ENCODE measurements at places on chromosomes 13 and 19.

- no peak for DNase-seq
Observed at GRCh38 chr19:57363688-57364181, 384 bp downstream of the TRAPPC2B start.

GRCh38 chr19:9968820-9969687 lies 32.7 kb upstream of the OLFM2 start:
- no peak for DNase-seq

DNA sequence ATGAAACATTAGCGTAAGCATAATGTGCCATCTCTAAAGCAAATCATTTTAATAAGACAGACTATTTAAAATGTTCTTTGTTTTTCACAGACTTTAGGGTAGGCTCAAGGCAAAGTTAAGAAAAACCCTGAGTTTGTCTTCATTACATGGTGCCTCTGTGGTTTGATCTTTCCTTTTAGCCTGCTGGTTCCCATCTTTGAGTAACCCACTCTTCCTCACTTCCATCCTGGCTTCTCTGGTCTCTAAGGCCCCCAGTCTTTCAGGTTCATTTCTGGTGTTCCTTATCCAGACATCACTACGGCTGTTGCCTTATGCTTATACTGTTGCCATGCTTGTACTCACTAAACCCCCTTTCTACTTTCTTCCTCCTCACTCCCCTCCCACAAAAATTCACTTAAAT lies 38.4 kb downstream of the DACH1 start:
- no peak for DNase-seq

GRCh38 chr13:50334944-50335343 lies 319.7 kb downstream of the KCNRG start:
- DNase-seq, result no peak

GRCh38 chr19:1097810-1098176 lies 2.6 kb upstream of the POLR2E start:
- DNase-seq, result no peak

DNA sequence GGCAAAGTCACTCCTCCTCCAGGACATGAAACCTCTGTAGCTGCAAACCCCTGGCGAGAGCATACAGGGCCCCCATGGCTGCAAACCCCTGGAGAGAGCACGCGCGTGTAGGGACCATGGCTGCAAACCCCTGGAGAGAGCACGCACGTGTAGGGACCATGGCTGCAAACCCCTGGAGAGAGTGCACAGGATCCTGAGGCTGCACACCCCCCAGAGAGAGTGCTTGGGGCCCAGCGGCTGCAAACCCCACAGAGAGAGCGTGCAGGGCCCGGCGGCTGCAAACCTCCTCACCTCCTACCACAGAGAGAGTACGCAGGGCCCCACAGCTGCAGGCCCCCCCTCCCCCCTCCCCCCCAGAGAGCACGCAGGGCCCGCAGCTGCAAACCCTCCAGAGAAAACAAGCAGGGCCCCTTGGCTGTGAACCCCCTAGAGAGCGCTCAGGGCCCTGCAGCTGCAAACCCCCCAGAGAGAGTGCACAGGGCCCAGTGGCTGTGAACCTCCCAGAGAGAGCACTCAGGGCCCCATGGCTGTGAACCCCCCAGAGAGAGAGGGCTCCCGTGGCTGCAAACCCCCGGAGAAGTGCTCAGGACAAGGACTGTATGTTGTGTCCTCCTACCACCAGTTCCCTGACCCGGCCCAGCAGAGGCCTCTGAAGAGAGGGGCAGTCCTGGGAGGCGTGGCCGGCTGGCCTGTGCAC lies 7.3 kb downstream of the ADPRHL1 start:
- no peak for DNase-seq

DNA sequence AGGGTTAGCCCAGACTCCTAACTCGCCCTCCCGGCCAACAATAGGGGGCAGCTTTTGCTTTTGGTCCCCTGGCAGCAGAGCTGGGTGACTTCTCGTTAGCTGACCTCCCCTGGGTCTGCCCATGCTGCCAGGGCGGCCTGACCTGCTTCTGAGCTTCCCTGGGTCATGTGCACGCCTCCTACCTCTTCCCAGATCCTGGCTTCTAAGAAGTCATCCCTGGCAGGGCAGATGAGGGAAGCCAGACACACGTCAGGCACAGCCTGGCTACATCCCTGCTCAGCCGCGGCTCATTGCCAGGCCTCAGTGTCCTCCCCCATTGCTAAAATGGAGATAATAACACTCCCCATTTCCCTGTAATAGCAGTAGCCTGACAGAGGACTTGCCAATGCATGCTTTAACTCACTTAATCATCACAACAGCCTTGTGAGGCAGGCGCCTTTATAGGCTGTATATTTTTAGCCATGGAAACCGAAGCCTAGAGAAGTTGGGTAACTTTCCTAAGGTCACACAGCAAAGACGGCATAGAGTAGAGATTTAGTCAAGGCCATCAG lies 2.1 kb downstream of the KCNK6 start:
- DNase-seq, result no peak

GRCh38 chr13:48315969-48316650 lies 12.6 kb downstream of the RB1 start:
- DNase-seq, result no peak

- no peak for DNase-seq
Observed at GRCh38 chr13:26660185-26660584, 100.4 kb downstream of the GPR12 start.

DNA sequence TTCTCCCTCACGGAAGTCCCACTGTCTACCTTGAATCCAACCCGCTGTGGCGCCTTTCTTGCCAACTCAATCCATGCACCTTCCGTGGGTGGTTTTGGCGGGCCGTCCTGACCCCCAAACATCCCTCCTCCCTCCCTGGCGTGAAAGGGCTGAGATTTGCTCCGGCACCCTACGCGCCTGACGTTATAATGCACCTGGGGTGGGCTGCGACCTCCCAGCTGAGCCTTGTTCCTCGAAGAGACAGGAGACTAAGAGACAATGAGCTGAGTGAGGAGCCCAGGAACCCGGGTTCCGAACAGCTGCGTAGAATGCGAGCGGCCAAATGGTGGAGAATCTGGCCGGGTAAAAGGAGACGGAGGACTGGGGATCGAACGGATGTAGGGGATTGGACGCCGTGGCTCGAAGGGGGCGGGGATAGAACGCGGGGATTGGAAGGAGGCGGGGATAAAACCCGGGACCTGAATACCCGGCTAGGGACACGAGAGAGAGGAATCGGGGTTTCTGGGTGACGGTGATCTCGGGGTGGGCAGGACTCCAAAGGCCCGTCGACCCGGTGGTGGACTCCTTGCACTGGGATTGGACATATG lies at the start of gene CPT1C:
Gene CPT1C, plus strand, starts transcription at position 461 of the 587 bp plus-strand sequence. CDS start 1,137 bp downstream, outside the sequence.
- no peak for DNase-seq

DNA sequence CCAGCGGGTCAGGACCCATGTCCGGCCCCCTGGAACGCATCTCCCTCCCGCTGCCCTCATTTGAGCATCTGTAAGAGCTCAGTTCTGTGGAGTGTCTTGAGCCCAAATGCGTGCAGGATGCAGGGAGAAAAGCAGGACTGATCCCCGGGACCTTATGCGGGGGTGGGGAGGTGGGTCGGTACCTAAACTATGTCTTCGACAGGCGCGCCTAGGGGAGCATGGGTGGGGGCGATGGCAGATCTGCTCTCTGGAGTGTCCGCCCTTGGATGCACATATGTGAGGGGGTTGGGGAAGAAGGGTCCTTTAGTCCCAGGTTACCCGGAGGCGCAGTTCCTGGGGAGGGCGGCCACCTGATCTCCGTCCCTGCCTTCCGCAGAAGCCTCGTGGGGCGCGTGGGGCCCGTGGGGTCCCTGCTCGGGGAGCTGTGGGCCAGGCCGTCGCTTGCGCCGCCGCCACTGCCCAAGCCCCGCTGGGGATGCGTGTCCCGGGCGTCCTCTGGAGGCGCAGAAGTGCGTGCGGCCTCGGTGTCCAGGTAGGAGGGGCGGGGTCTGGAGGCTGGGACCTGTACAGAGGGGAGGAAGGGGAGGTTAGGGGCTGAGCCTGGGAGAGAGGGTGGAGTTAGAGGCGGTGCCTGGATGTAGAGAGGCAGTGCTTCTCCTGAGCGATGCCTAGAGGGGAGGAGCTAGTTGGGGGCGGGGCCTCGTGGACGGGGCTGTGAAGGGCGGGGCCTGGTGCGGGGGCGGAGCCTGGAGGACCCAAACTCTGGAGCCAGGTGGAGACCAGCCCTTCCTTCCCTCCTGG lies 2.9 kb downstream of the CILP2 start:
- DNase-seq, result no peak

DNA sequence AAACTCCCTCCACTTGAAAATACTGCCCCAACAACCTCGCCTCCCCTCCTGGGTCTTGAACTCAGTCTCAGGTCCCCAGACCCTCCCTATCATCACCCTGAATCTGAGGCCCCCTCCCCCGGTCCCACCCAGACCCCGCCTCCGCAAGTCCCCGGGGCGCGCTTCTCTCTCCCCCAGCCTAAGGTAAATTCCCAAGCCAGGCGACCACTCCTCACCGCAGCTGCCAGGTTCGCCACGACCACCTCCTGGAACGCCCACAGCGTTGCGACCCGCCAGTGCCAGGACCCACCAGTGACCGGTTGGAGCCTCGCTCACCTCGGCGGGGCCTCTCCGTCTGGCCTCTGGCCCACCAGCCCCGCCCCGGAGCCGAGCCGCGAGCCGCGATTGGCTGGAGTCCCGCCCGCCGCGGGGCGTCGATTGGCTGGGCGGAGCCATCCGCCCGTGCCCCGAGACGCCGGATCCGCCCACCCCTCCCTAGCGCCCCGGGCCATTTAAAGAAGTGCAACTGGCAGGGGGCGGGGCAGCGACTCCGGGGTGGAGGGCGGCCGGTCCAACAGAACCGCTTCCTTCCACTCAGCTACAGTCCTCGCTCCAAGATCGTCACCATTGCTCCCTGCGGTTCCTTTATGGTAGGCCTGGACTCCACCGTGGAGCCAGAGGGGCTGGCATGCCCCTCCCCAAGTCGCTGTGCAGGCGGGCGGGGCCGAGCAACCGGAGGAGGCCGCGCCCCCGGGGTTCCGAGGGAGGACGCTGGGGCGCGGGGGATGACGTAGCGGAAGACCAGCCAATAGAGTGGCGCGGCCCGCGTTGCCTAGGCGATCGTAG lies at the start of gene SERTAD3:
Gene SERTAD3, minus strand, starts transcription at position 336 of the 825 bp plus-strand sequence. CDS start 2,255 bp downstream, outside the sequence.
- no peak for DNase-seq

- no peak for DNase-seq
Observed at GRCh38 chr13:97434397-97435201, 630 bp downstream of the RAP2A start.

DNA sequence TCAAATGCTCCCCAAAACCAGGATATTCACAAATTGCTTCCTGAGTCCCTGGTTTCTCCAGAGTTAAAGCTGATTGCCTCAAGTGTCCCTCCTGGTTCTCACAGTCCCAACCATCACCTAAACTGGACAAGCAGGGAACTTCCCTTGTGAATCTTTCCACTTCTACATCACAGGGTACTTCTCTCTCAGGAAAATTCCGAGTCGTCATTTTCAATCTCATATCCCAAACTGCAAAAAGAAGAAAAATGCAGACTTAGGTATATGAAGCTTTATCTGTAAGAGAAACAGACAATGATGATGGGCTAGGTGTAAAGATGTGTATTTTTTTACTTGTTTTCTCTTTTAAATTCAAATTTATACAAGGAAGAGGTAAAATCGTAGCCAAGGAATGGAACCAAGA lies 21.3 kb downstream of the ZNF329 start:
- DNase-seq, result no peak

GRCh38 chr13:68173111-68173510 lies 943.0 kb upstream of the PCDH9 start:
- no peak for DNase-seq

- DNase-seq, result no peak
Observed at GRCh38 chr13:66212511-66212910, 1017.6 kb downstream of the PCDH9 start.

GRCh38 chr13:110416131-110417025 lies 109.3 kb downstream of the COL4A2 start:
- DNase-seq, result no peak

DNA sequence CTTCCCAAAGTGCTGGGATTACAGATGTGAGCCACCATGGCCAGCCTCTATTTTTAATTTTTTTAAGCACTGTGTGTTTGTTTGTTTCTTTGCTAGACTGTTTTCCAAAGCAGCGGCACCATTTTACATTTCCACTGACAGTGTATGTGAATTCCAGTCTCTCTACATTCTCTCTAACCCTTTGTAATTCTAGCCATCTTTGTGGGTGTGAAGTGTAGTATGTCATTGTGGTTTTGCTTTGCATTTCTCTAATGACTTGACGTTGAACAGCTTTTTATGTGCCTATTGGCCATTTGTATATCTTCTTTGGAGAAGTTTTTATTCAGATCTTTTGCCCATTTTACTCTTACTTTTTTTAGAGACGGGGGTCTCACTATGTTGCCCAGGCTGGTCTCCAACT lies 11.6 kb downstream of the PNPLA6 start:
- no peak for DNase-seq

DNA sequence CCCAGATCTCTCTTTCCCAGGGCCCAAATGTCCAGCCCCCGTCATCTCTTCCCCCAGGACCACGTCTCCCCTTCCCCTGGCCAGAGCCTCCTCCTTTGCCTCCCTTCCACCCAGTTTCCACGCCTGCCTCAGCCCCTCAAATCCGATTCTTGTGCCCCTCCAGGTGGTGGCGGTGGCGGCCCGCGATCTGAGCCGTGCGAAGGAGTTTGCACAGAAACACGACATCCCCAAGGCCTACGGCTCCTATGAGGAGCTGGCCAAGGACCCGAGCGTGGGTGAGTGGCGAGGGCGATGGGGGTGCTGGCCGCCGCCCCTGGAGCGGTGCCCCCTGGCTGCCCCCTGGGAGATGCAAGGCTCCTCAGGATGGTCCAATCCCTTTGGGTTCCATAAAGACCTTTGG lies 1.3 kb downstream of the DHDH start:
- no peak for DNase-seq

DNA sequence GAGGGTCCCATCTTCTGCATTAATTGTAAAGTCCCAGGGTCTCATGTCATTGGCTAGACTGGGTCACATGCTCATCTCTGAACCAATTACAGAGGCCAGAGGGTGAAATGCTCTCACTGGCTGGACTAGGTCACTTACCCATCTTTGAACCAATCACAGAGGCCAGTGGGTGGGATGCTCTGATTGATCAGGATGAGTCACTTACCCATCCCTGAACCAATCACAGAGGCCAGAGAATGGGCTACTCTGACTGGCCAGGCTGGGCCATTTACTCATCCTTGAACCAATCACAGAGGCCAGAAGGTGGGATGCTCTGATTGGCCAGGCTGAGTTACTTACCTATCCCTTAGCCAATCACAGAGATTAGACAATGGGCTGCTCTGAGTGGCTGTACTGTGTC lies 5.3 kb downstream of the MISP start:
- no peak for DNase-seq

- no peak for DNase-seq
Observed at GRCh38 chr19:16888629-16889365, at the start of gene F2RL3. F2RL3 (plus strand) TSS chr19:16888999; CDS start chr19:16889190, 191 bp downstream.

Data from epithelial cell of proximal tubule (primary cell).